GM12865 (cell line): ENCODE measurements at places on chromosomes 1 and 21.

DNA sequence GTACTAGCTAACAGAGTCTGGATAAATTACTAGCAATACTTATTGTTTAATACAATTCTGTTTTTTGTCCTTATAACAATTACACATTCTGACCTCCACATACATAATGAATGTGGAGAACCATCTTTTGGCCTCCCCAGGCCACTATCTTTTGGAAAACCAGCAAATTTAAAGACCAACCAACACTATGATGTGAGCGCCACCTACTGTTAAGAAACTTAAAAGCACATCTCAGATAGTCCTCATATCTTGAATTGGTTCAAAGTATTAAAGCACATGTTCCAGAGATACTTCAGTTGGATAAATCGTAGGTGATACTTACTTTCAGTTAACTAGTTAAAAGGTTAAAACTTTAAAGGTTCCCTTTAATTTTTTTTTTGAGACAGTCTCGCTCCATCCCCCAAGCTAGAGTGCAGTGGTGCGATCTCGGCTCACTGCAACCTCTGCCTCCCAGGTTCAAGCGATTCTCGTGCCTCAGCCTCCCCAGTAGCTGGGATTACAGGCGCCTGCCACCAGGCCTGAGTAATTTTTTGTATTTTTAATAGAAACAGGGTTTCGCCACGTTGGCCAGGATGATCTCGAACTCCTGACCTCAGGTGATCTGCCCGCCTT lies 29.3 kb upstream of the USP1 start:
- DNase-seq: peak; percentile 51

GRCh38 chr1:192766009-192766625 lies 42.7 kb upstream of the RGS2 start:
- no peak for DNase-seq

- no peak for DNase-seq
Measured at GRCh38 chr21:44840771-44841170, 22.9 kb upstream of the SUMO3 start.

DNA sequence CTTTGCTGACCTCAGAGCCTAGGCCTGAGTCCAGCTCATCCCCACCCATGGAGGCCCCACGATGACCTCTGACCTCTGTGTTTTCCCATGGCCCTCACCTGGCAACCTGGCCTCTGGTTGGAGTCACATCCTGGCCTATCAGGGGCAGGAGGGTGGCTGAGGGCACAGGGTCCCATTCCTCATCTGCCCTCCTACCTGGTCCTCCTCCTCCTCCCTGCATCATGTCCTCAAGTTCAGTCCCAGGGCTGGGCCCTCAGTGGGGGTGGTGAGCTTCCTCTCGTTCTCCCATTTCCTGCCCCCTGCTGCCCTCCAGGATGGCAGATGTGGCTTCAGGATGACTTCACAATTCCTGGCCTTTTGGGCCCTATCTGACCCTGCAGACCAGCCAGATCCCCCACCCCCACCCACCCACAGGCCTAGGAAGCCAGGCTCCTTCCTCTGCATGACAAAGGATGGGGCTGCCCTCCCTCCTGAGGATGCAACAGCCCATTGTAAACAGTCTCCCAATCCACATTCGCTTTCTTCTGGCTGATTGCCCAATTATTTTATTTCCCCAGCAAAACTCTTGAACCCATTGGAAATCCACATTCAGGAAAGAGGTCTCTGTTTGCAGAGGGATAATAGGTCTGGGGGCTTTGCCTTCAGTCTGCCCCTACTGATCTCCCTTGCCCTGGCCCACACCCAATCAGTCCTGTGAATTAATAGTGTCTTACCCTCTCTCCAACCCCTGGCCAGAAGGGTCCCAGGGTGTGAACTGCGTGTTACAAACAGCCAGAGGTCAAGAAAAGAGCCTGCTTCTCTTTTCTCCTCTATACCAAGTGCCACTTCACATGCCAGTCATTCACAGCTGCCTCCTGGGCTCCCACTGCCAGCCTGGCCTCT lies 10.3 kb upstream of the LEFTY1 start:
- DNase-seq: no peak

DNA sequence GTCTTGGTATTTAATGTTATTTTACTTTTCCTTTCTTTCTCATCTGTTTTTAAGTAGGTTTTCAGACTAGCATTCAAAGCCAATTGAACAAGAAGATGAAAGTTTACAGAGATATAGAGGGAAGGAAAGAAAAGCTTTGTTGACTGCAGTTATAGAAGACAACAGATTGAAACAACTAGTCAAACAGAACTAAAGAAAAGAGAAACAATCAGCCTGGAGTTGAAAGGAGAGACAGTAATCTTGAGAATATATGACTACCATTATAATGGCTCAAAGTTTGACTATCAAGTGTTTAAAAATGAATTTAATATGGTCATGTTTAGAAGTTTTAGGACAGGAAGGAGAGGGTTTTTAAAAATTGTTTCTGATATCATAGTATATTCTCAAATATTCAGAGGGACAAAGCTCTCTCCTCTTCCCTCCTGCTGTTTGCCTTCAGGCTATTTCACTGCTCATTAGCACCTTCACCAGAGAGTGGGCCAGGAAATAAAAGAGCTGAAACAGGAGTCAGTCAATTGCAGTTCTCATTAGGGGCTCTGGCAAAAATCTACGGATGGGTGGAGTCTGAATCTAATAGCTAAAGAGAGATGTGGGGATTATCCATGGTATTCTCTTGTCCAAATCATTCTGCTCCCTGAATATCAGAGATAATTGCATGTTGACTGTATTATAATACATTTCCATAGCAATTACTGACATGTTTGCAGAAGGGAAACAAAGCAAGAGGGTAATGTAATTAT lies 577.8 kb downstream of the BRINP3 start:
- DNase-seq: no peak

GRCh38 chr1:118360817-118361216 lies 175.8 kb upstream of the SPAG17 start:
- no peak for DNase-seq

DNA sequence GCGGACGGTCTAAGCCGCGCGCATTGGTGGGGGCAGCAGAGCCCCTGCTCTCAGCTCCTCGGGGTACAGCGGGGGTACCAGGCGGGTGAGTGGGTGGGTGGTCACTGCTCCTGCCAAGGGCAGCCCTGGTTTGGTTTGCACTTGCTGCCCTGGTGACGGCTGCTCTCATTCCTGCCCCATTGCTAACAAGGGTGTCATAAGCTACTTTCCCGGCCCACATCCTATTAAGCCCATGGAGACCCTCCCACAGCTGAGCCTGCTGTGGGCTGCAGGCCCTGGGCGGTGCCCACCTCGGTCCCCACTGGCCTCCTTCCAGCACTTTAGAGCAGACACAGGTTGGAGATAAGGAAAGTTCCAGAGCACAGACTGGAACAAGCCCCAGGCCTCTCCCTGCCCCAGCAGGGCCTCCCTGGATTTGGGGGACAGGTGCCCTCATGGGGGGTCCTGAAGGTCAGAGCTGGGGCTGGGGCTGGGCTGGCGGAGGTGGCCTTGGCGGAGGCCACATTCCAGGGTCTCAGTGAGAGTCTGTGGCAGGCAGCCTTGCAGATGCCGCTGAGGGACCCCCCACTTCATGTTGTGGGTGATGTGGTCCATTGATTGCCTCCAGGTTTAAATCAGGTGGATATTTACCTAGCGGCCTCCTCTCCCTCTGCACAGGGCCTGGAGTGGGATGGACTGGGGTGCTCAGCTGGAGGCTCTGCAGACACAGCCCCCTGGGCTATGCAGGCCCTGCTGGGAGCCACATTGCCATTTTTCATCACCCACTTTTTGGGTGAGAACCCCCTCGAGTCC lies 27.0 kb downstream of the COL18A1 start:
- DNase-seq: no peak

- DNase-seq: no peak
Measured at GRCh38 chr1:117740496-117740895, 134.6 kb downstream of the TENT5C start.

GRCh38 chr1:46183926-46184557 lies 7.8 kb upstream of the P3R3URF start:
- peak; percentile 70 for DNase-seq

- DNase-seq: peak; percentile 52
Measured at GRCh38 chr1:3319874-3320245, 134.6 kb upstream of the ARHGEF16 start.

DNA sequence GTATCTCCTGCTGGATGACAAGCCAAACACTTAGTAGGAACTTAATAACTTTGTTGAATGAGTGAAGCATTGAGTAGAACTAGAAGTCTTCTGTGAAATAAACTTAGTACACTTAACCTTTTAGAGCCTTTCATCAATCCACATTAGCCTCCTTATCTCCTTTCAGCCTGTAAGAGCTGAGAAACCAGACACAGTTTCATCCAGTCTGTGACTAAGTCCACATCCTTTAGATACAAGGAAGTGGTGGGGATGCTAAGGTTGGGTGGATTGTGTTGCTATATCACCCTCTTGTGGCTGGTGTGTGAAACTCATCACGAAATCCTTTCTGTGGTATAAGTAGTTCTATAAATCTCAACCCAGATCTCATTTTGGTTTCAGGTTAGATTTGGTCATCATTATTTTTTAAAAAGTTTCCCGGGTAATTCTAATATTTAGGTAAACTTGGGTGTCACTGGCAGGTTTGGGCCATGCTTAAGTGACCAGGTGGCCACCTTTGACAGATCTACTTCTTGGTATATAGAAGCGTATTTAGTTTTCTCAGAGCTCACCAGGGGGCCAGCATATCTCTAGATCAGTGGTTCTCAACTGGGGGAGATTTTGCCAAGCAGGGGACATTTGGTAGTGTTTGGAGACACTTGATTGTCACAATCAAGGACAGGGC lies 27.8 kb upstream of the CD84 start:
- peak; percentile 93 for DNase-seq

- no peak for DNase-seq
Measured at GRCh38 chr1:12460121-12460520, 157.9 kb downstream of the DHRS3 start.

DNA sequence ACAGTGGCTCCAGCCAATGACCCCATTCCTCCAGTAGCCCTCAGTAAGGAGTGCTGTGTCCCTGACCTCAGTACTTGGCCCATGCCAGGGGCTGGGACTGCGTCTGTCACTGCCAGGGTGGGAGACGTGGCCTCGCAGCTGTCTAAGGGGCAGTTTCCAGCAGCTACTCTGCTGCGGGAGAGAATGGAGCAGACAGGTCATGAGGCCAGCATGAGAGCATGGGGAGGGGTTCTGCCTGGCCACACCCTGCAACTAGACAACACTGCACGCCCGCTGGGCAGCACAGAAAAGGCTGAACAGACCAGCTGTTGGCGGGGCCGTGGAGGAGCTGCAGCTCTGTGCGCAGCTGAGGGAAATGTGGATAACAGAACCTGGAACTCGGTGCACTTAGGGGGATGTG lies 91.6 kb upstream of the COL6A1 start:
- no peak for DNase-seq

DNA sequence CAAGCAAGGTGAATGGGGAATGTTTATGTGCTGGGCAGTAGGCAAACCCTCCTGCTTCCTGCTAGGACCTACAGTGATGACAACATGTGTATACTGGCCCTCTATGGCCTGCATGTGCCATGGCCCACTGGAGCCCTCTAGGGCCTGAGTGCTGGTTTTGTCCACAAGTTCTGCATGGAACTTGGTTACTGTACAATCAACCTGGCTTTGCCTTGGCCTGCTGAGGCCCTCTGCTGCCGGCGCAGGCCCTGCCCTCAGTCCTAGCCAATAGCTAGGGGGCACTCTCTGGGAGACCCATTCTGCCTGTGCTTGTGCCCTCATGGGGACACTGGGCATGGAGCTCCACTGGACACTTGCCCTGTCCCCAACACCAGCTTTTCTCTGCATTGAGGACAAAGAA lies 138.6 kb upstream of the NGF start:
- DNase-seq: no peak

- DNase-seq: no peak
Measured at GRCh38 chr1:223337174-223337869, 26.7 kb downstream of the SUSD4 start.

DNA sequence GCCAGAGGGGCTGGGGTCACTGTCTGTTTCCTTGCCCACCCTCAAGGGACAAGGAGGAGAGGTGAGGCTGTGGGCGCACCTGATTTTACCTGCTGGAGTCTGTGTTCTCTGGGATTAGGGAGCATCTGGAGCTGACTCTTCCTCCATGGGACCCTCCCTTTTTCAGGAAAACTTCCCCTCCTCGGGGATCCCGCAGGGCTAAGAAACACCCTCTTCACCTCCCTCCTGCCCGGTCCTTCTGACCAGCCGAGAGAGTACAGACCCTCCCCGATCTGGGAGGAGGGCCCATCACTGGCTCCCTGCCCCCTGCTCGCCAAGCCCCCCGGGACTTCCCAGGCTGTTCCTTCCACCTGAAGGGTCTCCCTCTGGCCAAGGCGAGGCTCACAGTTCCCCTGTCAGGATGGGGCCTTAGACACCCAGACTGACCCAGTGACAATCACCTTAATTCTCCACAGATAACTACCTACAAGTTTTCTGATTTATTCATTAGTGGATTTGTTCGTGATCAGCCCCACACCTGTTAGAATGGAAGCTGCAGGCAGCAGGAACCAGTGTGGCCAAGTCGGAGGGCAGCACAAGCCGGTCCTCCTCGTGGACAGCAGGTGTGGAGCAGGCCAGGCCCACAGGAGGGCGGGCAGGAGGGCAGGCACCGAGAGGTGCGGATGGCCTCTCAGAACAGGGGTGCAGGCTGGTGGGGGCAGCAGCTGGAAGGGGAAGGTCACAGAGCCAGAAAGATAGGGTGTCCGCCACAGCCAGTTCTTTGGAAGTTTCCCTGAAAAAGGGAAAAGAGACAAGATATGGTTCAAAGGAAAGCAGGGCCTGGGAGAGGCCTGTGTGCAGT lies 15.9 kb upstream of the SAMD11 start:
- no peak for DNase-seq

GRCh38 chr1:108190686-108191416 lies 9.3 kb downstream of the SLC25A24 start:
- peak; percentile 70 for DNase-seq

DNA sequence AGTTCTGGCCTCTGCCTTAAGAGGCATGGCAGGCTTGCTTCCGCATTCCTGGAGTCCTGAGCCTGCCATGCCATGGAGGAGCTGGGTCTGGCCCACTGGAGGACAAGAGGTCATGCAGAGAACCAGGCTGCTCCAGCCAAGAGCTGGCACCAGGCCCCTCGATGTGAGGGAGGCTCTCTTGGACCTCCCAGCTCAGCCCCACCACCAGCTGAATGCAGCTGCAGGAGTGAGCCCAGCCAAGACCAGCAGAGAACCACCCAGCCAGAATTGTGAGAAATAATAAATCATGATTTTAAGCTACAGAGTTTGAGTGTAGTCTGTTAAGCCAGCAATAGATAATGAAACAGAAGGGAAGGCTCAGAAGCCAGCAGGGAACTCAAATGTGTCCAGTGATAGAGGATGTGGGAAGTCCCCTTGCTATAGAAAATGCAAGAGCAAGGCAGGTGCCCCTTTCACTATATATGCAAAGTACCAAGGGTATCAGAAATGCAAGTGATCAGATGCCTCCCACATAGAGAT lies 118.4 kb downstream of the HIVEP3 start:
- DNase-seq: peak; percentile 78

GRCh38 chr1:222167896-222168295 lies 380.0 kb downstream of the HHIPL2 start:
- no peak for DNase-seq

- no peak for DNase-seq
Measured at GRCh38 chr1:204705888-204706837, 20.6 kb upstream of the LRRN2 start.

DNA sequence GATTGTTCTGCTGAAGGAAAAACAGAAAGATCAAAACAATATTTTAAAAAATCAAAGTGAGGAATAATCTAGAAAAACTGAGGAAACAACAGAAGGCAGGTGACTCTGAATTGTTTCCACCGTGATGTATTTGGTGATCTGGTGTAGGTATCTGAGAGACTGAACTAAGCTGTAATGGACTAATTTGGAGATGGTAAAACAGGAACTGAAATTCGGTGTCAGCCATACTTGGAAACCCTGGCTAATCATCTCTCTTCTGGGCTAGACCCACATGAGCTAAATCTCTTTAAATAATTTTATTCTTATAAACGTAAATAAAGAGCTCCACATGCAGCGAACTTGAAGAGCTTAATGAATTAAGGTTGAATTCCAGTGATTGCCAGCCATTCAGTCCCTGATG lies 1226.1 kb downstream of the NCAM2 start:
- DNase-seq: peak; percentile 0
